ENCODE measurements at places on chromosomes 5 and 9.

DNA sequence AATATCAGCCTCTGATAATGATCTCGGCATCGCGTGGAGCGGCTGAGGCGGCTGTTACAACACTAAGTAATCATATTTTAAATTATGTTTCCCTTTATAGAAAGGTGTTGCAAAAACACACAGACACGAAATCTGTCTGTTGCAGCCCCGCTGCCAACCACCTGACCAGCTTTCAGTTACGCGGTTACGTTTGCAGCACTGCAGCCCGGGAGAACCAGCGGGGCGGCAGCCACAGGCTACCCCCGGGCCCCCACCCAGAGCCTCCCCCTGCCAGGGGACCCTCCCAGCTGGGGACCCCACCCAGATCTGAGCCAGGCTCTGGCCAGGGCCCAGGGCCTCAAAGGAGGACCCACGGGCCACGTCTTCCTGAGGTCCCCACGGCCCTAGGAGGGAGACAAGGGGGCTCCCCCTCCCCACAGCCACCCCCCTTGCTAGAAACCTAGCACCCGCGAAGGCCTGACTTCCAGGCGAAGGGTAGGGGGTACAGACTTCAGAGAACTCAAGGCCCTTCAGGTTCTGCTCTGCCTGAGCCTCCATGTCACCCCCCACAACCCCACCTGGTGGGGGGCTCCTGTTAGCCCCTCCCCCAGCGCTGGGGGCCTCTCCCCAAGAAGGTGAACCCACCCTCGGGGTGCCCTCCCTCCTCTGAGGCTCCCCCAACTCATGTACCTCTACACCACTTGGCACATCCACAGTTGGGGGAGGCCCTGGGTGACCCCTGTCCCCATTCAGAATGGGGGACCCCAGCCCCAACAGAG, 6.0 kb downstream of the NACC2 start:
- no peak for DNase-seq

DNA sequence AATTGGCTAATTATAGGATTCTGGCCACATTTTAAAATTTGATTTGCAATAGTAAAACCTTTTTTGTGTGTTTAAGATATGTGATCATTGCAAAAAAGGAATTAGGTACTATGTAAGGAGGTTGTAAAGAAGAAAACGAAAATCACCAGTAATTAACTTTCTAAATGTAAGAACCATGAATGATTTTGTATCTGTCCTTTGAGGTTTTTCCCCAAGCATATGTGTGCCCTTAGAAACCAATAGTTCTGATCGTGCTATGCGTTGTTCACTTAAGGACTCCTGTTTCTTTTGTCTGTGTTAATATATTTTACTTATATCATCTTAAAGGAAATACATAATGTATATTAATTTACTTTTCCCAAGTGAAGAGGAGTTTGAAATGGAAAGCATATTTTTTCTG, 410.2 kb downstream of the PSAT1 start:
- no peak for DNase-seq

- DNase-seq: no peak
Measured at GRCh38 chr5:53302529-53302928, 177.9 kb upstream of the FST start.

DNA sequence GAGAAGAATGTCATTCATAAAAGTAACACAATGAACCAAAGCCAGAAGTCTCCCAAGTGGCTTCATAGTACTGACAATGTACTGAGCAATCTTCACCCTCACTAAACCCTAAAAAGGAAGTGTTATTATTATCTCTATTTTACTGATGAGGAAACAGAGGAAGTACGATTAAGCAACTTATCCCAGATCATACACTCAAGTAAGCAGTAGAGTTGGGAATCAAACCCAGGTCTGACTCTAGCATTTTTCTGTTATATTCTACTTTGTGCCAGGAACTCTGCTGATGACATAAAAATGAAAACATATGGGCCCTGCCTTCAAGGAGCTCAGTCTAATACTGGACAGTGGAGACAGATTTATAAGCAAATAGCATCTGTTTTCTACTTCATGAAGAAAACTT, 109.2 kb downstream of the RAPGEF6 start:
- no peak for DNase-seq

- DNase-seq: no peak
Measured at GRCh38 chr5:23139338-23140171, 286.4 kb upstream of the CDH12 start.

- no peak for DNase-seq
Measured at GRCh38 chr5:135561266-135561665, 17.5 kb downstream of the CXCL14 start.

DNA sequence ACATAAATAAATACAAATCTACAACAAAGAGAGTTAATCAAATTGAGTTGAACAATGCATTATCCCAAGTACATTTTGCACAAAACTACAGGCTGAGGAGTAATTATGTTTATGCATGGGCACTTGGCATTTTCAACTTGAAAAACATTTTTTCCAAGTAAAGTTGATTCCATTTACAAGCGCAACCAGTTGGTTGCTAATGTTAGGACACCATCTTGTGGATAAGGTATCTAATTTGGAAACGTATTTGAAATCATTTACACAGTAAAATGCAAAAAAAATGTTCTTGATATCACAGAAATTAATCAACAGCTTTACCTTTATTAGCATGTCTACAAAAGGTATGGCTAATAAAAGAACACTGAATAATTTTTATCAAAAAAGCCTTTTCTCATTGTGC, 18.8 kb downstream of the FTMT start:
- DNase-seq: no peak

- no peak for DNase-seq
Measured at GRCh38 chr9:34976992-34977391, 12.6 kb upstream of the DNAJB5 start.

DNA sequence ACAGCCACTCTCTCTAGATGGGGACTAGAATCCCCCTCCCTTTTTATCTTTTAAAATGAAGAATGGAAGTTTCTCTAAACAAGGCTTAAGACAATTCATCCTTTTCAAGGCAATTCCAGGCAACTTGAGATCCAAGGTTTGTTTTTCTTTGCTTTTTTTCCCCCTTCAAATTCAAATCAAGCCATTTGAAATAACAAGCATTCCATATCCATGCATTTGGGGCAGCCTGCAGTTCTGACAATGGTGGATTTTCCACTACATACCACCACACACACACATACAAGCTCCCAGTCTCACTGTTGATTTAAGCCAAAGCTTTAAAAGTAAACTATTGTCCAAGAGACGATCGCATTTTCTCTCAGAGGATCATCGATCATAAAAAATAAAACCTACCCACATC, 424 bp downstream of the INSYN2B start:
- DNase-seq: no peak

DNA sequence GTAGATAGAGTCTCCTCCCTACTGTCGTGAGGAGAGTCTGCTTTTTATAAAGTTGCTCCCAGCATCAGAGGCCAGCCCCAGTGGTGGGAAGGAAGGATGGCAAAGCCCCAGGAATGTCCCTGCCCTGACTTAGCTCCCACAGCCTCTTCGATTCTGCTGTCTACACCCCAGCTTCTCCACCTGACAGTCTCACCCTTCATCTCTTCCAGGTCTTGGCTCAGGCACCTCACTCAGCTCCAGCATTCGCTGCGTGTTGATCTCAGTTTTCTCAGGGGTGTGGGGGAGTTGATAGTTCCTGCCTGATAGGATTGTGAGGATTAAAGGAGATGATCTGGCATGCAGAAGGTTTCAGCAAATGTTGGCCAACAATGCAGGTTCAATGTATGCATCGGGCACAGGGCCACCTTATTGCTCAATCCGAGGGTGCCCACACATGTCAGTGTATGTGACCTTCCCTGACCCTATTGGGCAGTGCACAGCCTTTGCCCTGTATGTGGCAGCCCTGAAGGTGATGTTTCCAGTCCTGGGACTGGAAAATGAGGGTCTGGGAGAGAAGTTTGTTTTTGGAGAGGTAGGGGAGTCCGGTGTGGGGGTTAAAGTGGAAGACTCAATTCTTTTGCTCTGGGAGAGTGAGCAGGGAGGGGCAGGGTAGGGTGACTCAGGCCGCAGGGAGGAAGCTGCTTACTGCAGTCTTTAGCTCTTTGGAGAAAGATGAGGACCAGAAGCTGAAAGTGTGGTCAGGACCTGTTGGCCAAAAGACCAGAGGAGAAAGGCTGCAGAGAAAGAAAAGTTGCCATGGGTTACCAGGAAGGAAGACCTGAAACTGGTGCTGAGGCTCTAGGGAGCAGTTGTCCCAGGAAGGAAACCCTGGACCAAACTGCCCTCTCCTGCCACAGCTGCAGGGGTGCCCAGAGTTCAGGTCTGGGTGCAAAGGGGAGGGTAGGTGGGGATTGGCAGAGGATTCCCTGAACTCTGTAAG, 153.2 kb downstream of the MACROH2A1 start:
- peak; percentile 39 for DNase-seq

DNA sequence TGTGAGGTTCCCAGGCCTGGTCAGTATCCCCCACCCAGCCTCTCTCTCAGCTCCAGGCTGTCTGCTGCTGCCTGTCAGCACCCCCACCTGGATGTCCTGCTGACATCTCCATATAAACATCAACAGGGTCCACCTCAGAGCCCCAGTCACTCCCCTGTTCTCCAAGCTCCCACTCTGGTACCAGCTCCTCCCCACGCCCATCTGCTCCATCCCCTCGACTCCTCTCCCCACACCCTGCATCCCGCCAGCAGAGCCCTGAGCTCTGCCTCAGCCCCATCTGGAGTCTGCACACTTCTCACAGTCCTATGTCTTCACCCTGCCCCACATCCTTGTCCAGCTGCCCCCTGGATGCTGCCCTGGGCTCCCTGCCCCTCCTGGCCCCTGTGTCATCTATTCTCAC, 67.7 kb upstream of the LRRTM2 start:
- DNase-seq: no peak

DNA sequence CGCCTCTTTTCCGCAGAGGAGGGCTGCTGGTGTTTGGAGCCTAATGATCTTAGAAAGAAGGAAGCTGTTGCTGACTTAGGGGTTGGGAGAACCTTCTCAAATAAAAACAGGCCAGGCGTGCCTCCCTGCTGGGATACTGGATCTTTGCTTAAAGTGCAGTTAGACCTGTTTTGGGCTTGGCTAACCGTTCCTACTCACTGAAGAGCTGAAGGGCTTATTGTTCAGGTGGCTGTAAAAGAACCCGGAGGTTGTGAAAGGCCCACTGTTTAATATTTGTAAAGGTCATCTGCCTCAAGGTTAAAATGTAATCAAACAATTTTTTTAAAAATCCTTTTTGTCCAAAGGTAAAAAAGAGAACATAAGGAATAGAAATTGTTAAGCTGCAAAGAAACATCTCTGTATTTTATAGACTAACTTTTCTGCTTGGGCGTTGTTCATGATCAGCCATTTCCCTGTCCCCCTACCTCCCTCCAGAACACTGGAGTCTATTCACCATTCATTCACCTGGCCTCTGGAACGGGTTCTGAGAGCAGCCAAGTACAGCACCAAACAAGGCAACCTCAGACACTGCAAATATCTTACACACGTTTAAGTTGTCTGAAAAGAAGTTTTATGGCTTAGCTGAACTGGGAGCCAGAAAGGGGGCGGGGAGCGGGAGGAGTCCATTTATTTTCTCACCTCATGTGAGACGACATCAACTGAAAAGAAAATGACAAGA, 18.6 kb upstream of the MTMR12 start:
- DNase-seq: no peak

DNA sequence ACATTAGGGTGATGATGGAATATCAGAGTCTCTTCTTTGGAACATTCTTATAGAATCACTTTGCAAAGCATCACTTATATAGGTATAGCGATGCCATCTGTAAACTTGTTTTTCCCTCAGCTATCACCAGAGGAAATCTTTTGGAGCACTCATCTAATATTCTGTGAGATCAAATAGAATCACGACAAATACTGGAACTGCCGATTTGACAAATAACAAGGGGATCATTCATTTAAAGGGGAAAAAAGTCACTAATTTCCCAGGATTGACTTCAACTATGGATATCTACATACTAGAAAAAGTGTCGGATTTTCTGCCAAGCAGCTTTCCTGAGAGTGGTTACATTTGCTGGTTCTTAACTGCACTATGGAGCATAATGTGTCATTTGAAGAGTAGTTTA, 178.6 kb downstream of the NR2F1-AS1 start:
- DNase-seq: no peak

DNA sequence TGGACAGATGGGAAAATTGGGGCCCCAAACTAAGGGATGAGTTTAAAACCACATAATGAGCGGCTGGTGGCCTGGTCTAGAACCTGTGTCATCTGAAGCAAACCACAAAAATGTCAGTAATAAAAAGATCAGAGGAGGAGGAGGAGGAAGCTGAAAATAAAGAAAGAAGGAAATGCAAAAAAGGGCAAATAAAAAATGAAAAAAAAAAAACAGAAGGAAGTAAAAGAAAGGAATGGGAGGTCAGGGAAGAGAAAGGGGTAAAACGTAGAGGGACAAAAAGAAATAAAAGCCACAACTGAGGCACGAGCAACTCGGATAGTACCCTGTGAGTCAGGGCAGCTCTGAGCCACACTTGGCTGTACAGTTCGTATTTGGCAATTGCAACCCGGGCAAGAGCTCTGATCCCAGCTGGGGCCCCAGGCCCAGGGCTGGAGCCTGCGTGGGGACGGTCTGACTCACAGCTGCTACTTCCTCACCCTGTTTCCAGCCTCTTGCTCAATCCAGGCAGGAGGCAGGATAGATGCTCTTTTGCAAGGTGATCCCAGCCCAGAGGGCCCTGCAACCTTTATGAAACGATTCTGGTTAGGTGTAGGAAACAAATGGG, 137.9 kb upstream of the TRIM32 start:
- peak; percentile 72 for DNase-seq

DNA sequence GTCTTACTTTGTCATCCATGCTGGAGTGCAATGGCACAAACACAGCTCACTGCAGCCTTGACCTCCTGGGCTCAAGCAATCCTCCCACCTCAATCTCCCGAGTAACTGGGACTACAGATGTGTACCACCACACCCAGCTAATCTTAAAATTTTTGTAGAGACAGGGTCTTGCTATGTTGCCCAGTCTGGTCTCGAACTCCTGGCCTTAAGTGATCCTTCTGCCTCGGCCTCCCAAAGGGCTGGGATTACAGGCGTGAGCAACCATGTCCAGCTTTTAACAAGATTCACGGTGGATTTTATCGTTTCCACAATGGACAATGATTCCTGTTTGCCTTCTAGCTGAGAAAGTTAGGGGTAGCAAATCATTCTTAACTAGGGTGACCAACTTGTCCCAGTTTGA, 165.9 kb downstream of the ZNF608 start:
- no peak for DNase-seq

DNA sequence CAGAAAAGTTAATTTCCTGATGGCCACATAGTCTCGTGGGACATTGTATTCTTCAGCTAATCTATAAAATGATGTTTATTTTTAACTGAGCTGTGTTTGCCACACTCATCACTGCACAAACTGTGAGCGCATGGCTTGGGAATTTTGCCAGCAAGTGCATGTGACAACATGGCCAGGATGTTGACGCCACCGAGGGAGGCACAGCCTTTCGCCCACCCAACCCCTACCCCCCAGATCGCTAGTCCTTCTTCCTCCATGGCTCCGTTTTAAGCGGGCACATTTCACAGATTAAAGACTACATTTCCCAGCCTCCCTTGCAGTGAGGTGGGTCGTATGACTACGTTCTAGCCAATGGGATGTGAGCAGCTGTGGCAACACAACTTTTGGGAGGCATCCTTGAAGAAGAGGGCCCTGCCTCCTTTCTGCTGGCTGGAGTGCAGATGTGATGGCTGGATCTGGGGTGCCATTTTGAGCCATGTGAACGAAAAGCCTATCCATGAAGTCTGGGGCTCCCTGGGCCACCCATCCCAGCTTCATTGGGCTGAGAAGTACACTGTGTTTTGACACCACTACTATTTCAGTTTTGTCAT, 7.9 kb downstream of the NRARP start:
- no peak for DNase-seq

GRCh38 chr9:128550226-128550625, 2.2 kb upstream of the SPTAN1 start:
- no peak for DNase-seq

GRCh38 chr9:89375191-89375760, 57.0 kb downstream of the SECISBP2 start:
- DNase-seq: no peak
